Stimulated activated CD4-positive, alpha-beta T cell treated with anti-CD3 and anti-CD28 coated beads, Interleukin-1b, Interleukin-23, amount 100 ng/mL, for 1 hour (primary cell): ENCODE measurements at places on chromosomes 7 and 10.

- DNase-seq = no peak
These were observed 78.3 kb downstream of the ST8SIA6 start for GRCh38 chr10:17375936-17376584.

GRCh38 chr10:105347487-105347886 is 706.4 kb downstream of the SORCS3 start:
- DNase-seq = no peak

GRCh38 chr7:128106821-128107220 is 75.6 kb upstream of the LRRC4 start:
- no peak for DNase-seq

GRCh38 chr10:123236126-123236525 is 81.9 kb downstream of the BUB3 start:
- no peak for DNase-seq

DNA sequence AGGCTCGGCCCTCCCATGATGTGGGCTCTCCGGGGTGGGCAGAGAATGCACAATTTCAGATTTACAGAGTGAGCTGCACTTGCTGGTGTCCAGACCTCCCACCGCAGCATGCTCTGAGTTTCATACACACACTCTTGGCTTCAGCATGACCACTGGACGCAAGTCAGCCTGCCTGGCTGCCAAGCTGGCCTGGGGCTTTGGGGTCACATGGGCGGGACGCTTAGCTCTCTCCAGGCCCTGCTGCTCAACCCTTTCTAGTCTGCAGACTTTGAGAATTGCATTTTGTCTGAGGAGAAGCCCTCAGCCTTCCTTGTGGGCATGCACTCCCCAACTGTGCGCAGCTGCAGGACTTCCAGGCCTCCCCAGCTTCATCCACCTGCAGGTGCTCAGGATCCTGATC is 5.7 kb downstream of the CYP2E1 start:
- DNase-seq = no peak

DNA sequence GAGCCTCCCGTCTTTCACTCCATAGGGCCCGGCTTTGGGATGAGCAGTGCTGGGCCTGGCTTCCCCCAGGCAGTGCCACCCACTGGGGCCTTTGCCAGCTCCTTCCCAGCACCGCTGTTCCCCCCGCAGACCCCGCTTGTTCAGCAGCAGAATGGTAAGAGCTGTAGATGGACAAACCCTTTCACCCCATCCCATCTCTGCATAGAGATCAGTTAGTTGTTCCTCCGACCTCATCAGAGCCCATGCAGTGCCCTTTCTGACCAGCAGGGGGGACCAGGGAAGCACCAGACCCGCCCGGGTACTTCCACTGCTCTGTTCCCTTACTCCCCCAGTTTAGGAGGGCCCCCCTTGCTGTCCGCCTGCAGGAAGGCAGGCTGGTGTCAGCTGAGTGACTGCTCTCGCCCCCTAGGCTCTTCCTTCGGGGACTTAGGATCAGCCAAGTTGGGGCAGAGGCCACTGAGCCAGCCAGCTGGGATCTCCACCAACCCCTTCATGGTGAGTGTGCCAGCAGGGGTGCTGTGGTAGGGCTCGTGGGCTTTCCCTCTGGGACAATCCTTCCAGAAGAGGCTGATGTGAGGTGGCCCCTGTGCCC is 9.8 kb downstream of the SAP25 start:
- peak; percentile 90 for DNase-seq

DNA sequence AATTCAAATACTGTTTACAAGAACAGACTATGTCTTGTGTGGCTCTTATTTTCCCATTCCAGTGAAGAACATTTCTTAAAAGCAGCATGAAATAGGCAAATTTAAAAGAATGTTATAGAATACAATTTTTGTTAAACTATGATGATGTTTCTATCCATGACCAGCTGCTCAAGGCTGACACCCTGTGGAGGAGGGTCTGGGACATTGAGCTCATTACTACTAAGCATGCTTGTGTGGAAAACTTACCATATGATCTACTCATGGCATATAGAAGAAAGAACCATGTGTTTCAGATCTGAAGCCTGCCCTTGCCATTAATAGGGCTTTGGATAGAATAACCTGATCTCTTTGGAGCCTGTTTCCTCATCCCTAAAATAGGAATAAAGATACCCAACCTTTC is 125.0 kb downstream of the FOXP2 start:
- no peak for DNase-seq

GRCh38 chr7:137916980-137917645 is 70.3 kb upstream of the DGKI start:
- no peak for DNase-seq

GRCh38 chr10:67603701-67604100 is 92.3 kb downstream of the CTNNA3 start:
- DNase-seq = no peak

- no peak for DNase-seq
These were observed 33.4 kb upstream of the AFAP1L2 start for GRCh38 chr10:114437473-114438292.

DNA sequence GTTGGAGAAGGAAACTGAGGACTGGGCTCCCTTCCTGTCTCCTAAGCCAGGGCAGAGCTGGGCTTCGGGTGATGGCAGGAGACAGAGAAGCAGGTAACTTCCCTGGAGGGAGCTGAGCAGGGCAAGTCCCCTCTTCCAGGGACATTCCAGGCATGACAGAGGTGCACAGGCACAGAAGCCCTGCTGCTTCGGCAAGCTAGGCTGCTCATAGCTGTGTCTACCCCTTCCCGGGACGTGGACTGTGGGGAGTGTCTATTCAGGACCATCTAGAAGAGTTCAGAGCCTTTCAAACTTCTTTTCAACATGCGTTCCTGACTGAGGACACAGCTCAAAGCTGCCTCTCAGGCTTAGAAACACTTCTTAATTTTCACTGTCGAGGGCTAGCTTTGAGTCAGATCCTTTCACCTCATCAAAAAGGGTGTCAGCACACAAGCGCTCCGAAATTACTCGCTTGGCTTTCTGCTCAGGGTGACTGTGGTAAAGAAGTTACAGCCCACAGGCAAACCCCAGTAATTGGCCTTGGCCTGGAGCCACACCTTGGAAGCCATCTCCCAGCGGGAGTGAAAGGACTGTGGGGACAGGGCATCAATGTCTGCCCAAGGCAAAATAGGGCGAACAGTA is 63.7 kb upstream of the STEAP1B start:
- DNase-seq = no peak

- no peak for DNase-seq
These were observed 1.3 kb upstream of the SORCS3 start for GRCh38 chr10:104639590-104640338.

DNA sequence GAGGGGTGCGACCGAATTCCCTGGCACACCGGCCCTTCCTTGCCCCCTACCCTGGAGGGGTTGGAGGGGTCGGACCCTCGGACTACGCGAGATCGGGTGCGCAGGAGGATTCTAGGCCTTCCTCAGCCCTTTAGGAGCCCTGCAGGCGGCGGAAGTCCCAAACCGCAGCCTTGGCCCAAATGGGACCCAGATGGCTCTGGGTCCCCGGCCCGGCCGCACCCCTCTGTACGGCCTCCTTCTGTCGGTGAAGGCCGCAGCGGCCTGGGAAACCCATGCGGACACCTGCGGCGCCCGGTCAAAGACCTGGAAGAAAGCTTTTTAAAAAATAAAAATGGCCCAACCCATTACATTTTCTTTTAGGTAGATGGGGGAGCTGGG is 2.4 kb upstream of the VAX1 start:
- DNase-seq = no peak

- no peak for DNase-seq
These were observed 62.1 kb downstream of the CRPPA start for GRCh38 chr7:16359216-16359615.

GRCh38 chr7:15326044-15326644 is 235.7 kb downstream of the AGMO start:
- DNase-seq = no peak

GRCh38 chr7:22713463-22713862 is 13.5 kb upstream of the IL6 start:
- no peak for DNase-seq

- DNase-seq = no peak
These were observed 92.8 kb upstream of the FAM133B start for GRCh38 chr7:92682903-92683539.
